ENCODE measurements at places on chromosomes 2 and 18.

- DNase-seq = no peak
These were observed 141.1 kb downstream of the DCC start for GRCh38 chr18:52481116-52481515.

GRCh38 chr2:42324244-42324643 is 36.8 kb downstream of the COX7A2L start:
- DNase-seq = no peak

- DNase-seq = no peak
These were observed 29.8 kb upstream of the KDM3A start for GRCh38 chr2:86411396-86411795.

- DNase-seq = peak; percentile 89
These were observed at the start of gene NRBP1 for GRCh38 chr2:27428213-27428977. NRBP1 (plus strand) TSS chr2:27428631; CDS start chr2:27433274, 4,643 bp downstream.

DNA sequence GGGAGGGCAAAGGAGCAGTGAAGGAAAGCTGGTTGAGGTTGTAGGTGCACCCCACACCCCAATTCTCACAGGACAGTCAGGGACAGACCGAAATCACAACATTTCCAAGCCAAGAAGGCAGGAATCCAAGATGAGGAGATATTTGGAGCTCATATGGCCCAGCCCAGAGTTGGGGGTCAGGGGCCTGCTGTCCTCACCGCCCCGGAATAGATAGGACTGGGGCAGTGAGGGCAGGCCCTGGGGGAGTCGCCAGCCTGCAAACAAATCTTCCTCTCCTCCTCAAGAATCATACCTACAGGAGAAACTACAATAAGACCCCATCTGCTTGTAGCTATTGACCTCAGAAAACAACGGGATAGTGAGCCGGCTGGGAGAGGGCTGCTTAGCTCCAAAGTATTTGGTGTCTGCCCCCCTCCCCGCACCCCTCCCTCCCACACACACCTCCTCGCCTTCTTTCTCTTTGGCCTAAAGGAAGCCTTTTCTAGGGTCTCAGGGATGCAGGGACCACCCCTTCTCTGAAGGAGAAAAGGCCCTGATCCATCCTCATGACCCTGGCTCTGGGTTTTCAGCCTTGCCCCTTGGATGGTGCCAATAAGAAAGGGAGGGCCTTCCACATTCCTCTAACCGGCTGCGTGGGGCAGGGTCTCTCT is 3.8 kb downstream of the EN1 start:
- no peak for DNase-seq

DNA sequence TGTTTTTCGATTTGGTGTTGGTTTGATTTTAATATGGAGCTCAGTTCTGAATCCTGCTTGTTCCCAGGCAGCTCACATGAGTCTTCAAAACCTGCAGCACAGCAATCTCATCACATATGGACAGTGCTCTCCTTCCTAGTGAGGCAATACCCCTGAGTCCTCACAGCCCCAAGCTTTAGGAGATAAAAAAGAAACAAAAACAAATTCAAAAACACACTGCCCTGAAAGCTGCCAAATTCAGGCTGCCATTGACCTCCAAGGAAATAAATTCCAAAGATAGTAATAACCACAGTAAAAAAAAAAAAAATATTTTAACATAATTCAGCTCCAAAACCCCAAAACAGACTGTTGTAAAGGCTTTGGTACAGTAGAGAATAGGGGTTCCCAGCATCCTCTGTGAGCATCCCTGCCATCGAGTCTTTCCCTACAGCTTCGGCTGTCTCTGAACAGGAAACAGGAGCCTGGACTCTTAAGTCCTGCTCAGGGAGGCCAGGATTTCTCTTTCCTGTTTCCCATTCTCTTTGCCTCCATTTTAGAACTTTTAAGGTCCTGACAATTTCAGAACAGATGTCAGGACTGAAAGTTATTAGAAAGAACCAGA is 14.7 kb upstream of the SP3 start:
- DNase-seq = no peak

DNA sequence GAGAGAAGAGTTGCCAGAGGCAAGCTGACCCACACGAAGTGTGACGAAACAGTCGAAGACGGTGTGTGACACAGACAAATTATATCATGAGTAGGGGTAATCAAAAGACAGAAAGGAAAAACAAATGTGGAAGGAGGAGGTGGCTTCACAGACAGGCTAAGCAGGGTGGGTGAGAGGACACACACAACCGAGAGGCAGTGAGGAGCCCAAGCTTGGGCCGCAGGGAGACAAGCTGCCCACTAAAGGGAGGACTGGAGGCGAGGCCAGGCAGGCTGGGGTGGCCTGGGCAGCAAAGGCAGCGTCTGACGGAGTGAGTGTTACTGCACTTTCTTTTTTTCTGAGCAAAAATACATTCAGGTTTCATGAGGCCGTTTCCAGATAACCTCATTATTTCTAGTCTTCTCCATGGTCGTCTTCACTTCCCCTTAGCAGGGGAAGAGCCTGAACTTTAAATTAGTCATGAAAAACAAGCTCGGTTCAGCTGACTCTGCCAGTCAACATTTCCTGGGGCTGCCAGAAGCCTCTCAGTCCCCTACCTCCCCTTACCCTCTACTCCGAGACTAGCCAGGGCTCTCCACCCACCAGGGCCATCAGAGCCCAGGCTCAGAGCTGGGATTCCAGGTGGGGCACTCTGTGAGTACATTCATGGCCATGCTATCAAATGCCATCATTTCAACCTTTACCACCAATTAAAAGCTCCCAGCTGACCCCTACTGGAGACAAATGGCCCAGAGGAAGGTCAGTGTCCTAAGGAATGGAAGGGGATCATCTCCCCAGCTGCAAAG is 13.8 kb upstream of the ZFP36L2 start:
- DNase-seq = no peak

GRCh38 chr2:143545949-143546255 is 416.7 kb downstream of the ARHGAP15 start:
- DNase-seq = no peak

GRCh38 chr2:16256601-16257321 is 316.4 kb downstream of the MYCN start:
- no peak for DNase-seq

- DNase-seq = no peak
These were observed 124.4 kb upstream of the PXDN start for GRCh38 chr2:1868683-1869141.

- DNase-seq = peak; percentile 56
These were observed 128.1 kb downstream of the BIRC6 start for GRCh38 chr2:32484937-32485336.

DNA sequence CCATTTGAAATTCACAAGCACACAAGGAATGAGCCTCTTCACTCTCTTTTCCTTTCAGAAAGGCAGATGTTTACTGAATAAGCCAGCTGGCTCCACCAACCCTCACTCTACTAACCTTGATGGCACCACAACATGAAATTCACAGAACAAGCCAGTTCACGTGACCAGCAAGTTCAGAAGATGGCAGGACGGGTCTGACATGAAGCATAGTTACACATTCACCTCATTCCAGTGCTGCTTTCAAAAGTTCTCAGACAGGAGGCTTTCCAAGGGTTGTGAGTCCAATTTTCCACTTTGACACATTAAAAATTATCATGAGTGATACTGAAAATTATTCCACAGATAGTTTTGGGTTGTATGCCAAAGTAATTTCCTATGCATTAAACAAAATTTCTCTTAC is 74.2 kb upstream of the MBOAT2 start:
- DNase-seq = no peak

DNA sequence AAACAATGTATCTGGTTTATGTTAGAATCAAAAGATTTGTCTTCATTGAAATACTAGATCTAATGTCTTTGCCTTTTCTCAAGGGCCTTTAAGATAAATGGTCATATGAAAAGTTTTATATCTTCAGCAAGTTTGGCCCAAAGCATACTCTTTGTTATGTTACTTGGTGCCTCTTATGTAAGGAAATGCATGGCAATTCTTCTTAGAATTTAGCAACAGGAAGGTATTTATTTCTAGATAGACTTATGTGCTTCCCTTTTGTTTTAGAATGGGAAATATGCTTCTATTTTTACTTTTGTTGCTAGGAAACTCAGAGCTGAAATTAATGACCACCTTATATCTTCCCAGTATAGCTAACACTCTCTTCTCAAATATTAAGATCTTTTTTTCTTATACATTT is 117.4 kb upstream of the DLX2 start:
- no peak for DNase-seq

DNA sequence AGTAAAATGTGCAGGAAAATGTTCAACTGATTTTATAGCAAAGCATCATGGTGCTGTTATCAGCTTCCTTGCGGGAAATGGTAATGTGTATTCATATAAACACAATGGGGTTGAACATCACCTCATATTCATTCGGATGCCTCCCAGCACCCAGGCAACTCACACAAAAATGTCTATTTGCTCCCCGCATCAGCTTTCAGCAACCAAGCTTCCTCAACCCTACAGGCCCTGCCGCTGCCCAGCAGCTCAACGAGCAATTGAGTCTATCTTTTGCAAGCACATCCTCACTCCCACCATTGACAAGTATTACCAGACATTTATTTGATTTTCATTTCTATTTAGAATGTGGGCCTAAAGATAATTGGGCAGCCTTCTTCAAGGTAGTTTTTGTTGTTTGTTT is 2161.4 kb upstream of the PIK3C3 start:
- DNase-seq = no peak

DNA sequence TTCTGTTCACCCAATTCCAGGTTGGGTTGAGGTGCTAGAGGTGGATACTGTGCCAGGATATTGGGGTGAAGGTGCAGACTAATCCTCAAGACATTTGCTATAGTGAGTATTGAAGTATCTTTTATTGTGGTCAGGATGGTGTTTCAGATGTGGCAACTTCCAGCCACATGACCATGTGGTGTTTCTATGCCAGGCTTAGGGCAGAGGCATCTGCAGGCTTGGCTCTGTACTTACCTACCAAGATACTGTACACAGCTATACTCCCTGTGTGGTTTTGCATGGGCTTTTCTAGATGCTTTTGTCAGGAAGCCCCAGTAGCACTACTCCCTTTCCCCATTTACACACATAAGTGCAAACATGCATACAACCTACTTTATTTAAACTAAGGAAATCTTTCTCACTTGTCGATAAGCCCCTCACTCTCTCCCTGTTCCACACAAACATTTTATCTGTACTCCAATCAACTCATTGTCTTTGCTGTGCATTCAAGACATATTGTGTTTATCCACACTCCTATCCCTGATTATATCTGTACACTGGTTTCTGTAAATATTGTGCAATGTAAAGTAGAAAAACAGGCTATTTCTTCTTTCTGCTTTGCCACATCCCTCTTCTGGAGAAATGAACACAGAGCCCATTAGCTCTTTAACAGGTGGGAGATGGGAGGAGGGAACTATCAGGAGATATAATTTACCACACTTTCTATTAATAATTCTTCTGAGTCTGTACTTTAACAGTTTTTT is 12.3 kb downstream of the ARL6IP6 start:
- peak; percentile 42 for DNase-seq

DNA sequence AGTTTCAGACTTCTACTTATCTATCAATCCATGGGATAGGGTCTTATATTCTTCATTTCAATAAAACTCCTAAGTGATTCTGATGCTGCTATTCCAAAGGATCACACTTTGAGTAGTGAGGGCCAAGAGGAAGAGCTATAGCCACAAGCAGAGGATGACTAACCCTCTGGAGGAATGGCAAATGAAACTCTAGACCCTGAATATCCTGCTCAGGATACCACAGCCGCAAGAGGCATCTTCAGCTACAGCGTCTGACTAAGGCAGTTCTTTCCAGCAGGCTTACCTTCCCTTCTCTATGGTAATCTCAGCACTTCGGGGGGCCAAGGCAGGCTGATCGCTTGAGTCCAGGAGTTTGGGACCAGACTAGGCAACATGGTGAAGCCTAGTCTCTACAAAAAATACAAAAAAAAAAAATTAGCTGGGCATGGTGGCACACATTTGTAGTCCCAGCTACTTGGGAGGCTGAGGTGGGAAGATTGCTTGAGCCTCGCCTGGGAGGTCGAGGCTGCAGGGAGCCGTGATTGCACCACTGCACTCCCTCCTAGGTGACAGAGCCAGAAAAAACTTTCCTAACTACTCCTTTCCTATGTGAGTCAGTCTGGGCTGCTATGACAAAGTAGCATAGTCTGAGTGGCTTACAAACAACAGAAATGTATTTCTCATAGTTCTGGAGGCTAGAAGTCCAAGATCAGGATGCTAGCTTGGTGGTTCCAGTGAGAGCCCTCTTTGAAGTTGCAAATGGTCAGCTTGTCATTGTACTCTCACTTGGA is 371.9 kb downstream of the IRS1 start:
- DNase-seq = no peak

DNA sequence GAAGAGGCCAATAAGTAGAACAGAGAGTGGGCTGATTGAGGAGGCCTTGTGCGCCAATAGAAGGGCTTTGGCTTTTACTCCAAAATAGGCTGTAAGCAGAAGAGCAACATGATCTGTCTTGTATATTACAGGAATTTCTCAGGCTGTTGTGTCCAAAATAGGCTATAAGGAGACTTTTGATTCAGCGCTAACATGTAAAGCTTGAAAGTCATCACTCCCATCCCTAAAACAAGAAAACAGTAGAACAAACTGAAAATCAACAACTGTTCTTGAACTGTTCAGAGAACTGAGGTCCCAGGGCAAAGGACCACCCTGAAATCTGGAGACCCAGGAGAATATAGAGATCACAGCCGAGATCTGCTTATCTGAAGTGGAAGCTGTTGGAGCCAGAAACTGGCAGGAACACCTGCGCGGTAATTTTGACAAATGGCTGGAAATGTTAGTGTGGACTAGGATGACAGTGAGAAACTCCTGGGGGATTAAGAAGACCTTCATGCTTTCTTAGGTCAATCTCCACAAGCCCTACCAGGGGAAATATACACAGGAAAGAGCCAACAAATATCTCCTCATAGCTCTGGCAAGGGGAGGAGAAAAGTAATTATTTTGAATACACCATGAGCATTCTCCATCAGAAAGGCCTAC is 258.6 kb downstream of the RBM43 start:
- no peak for DNase-seq

DNA sequence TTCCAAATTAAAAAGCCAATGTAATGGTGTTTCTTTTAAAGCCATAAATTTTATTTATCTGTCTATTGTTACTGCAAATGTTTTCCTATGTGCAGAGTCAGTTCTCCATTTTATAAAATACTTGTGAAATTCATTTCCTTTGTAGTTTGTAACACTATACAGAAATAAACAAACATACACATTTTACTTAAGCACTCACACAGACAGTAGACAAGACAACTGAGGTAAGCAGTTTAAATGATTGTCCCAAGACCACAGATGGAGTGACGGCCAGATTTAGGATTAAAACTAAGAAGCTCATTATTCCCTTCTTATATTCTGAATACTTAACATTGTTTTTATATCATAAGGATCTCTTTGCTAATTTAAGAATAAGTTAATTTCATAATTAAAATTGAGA is 100.9 kb downstream of the BAZ2B start:
- no peak for DNase-seq

DNA sequence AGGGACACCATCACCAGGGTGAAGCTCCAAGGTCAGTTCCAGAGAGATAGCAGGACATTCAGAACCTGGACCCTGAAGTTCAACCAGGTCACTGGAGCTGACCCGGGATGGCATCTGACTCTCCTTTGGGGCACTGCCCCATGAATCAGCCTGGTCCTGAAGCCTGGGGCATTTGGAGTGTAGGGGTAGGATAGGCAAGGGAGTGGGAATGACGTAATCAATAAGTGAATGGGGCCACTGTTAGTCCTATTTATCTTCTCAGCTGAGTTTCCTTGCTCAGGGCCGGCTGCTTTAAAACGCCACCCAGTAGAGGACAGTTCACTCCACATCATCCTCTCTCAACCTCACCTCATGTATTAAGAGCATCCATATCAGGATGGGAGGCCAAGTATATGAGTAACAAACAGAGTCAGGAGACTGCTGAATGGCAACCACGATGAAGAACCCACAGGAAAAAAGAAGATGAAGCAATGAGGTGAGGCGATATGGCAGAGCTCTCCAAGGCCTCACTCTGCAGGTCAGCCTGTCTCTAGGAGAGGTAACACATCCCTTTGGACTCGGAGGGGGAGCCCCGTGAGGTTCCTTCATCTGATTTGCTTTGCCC is 1.8 kb upstream of the RFX8 start:
- DNase-seq = no peak
